Neural progenitor cell (in vitro differentiated cells): ENCODE measurements at places on chromosomes 6 and 20. TPM values are rescaled to one million over a fixed set of nuclear protein-coding genes. Genes with fewer than 3 reads are reported as not detected.

The RUNX2 gene
- total RNA-seq: 0.09 and 0.19 TPM in 2 replicates

The OPRL1 gene
- 1.3 and 3.3 TPM in 2 replicates for total RNA-seq

The KCNS1 gene
- total RNA-seq: 0.03 TPM in 1 of 2 replicates, not detected in the other

The HLA-DRA gene
- total RNA-seq: 1.8 and 2.3 TPM in 2 replicates

The CLPSL2 gene
- 1.4 TPM in 1 of 2 replicates, not detected in the other for total RNA-seq

- no peaks in the 10 kb centered on the region for H3K36me3 ChIP-seq
- DNase-seq: no peak
- H3K4me3 ChIP-seq: no peak overlapping the region
- H3K4me1 ChIP-seq: no peaks in the 10 kb centered on the region
Observed at GRCh38 chr6:79302341-79302740, 67.9 kb upstream of the HMGN3 start.

GRCh38 chr6:43708860-43709653 is 21.5 kb upstream of the MRPS18A start:
- peaks cover 26% of the 10 kb centered on the region for H3K4me1 ChIP-seq
- no peaks in the 10 kb centered on the region for H3K27me3 ChIP-seq
- no peak for DNase-seq
- no peaks in the 10 kb centered on the region for H3K36me3 ChIP-seq
- H3K4me3 ChIP-seq: no peak overlapping the region
- H3K27ac ChIP-seq: no peak overlapping the region

GRCh38 chr20:34562641-34563040 is 4.1 kb downstream of the MAP1LC3A start:
- H3K4me3 ChIP-seq: no peak overlapping the region
- DNase-seq: peak; percentile 59
- no peaks in the 10 kb centered on the region for H3K4me1 ChIP-seq
- peaks cover 24% of the 10 kb centered on the region for H3K27me3 ChIP-seq

DNA sequence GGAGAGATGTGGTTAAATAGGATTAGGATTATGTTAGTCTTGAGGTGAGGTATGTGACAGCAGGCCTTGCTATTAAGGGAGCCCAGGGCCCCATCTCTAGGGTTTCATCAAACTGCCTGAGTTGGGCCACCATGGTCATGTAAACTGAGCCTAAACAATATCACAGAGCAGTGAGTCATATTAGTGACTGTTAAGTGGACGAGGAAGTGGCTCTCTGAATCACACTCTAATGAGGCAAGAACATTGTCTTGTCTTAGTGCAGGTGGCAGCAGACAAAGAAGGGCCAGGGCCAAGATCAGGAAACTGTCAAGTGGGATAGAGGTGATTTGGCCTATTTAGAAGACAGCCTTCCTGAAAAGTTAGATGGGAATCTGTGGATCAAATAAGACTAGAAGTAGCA is 23.1 kb downstream of the ENPP3 start:
- H3K27me3 ChIP-seq: no peaks in the 10 kb centered on the region
- H3K4me1 ChIP-seq: no peaks in the 10 kb centered on the region
- H3K4me3 ChIP-seq: no peak overlapping the region
- no peak for DNase-seq

DNA sequence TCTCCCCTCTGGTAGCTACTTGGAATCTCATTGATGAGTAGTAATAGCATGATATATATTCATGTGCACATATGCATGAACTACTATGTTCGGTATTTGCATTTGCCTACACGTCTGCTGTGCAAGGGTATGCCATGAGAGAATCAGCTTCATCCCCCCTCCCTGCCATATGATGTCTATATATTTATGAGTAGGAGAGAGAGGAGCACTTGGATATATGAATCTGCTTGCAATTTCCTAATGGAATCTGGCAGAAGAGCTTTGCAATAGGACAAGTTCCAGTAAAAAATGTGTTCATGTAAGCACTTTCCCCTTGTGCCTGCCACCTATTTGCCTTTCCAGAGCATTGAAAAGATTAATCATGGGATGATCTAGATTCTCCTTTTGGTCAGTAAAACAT is 76.2 kb upstream of the BACH2 start:
- H3K36me3 ChIP-seq: no peaks in the 10 kb centered on the region
- no peaks in the 10 kb centered on the region for H3K27me3 ChIP-seq
- no peak for DNase-seq
- H3K4me3 ChIP-seq: no peak overlapping the region
- peaks cover 11% of the 10 kb centered on the region for H3K4me1 ChIP-seq

DNA sequence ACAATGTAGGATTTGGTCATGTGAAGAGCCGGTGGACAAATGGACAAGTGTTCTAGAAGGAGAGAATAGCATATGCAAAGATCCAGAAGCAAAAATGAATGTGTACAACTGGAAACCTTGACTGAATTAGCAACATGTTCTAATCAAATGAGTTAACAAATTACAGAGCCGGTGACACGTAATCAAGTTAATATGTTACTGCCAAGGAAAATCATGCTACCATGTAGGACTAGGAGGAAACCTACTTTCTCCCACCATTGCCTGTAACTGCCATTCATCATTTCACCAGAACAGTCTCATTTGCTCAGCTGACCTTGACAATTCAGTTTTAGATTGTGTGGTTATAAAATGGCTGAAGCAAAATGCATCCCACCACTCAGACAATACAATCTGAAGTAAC is 179.4 kb downstream of the KIF16B start:
- H3K36me3 ChIP-seq: no peaks in the 10 kb centered on the region
- H3K27ac ChIP-seq: no peak overlapping the region
- H3K4me1 ChIP-seq: no peaks in the 10 kb centered on the region

DNA sequence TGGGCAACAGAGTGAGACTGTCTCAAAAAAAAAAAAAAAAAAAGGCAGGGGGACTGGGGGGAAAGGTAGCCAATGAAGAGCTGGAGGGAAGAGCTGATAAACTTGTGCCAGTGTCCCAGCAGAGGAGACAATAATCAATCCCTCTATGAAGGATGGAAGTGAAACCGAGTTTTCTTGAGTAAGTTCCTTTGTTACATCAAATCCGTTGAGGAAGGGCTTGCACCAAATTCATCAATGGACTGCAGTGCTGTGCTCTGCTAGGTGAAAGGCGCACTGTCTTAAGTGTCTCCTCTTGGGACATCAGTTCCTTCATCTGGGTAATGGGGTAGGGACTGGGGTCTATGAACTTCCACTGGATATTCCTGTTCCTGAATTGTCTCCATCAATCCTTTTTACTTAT is 3.0 kb upstream of the CRIP3 start:
- H3K27me3 ChIP-seq: no peaks in the 10 kb centered on the region
- no peaks in the 10 kb centered on the region for H3K36me3 ChIP-seq
- peaks cover 9% of the 10 kb centered on the region for H3K4me1 ChIP-seq

DNA sequence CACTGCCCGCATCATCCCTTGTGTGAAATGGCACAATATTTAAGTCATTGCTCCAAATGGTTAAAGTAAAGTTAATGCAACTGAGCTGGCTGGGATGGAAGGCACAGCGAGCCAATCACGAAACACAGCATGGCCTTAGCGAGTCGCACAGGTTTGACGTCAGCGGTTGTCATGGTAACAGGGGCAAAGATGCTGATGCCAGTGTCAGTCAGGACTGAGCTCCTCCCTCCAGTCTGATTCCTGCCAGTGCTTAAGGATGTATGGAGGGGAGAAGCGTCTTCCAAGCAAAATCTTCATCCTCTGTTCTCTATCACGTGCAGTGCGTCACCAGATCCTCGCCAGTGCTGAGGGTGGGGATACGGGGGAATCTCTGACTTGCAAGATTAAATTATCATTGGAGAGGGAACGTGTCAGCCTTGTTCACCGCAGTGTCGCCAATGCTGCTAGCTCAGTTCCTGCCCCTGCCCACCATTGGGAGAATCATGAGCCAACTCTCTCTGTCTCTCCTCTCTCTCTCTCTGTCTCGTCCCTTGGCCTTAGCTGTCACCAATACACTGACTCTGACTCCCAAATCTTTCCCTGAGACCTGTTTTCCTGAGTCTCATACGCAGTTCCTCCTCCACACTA is 24.5 kb downstream of the TSPYL4 start:
- H3K27ac ChIP-seq: no peak overlapping the region
- no peaks in the 10 kb centered on the region for H3K4me1 ChIP-seq
- peak; percentile 92 for DNase-seq
- H3K36me3 ChIP-seq: no peaks in the 10 kb centered on the region
- peak overlapping the region; percentile 30 for H3K4me3 ChIP-seq
- no peaks in the 10 kb centered on the region for H3K27me3 ChIP-seq

DNA sequence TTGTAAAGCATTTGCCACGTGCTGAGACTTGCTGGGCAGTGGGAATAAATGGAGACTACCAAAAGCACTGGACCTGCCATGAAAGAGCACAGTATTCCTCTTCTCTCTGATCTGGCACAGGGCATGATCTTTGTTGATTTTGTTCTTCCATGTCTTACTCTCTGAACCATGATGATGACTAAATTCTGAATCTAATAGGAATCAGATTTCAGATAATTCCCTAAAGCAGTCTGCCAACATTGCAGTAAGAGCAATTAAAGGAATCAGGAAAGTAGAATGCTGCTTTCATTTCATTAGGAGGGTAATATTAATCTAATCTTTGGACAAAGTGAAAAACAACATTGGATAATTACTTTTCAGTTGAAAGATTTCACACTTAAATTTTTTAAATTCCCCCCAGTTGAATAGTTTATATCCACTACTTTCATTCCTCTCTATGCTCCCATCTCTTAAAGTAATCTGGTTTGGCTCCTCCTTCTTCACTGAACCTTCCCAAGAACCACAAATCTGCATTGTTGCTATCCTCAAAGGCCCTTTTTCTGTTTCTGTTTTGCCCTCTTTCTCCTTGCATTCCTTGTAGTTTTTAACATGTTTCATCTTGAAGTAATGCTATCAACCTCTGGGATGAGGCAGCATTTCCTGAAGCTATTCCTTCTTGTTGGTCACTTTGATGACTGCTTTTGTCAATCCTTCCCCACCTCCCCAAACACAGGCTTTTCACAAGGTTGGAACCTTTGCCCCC is 243.2 kb upstream of the TENT5A start:
- peaks cover 13% of the 10 kb centered on the region for H3K4me1 ChIP-seq
- DNase-seq: no peak
- H3K36me3 ChIP-seq: no peaks in the 10 kb centered on the region
- no peak overlapping the region for H3K4me3 ChIP-seq
- H3K27ac ChIP-seq: peak overlapping the region; percentile 34

DNA sequence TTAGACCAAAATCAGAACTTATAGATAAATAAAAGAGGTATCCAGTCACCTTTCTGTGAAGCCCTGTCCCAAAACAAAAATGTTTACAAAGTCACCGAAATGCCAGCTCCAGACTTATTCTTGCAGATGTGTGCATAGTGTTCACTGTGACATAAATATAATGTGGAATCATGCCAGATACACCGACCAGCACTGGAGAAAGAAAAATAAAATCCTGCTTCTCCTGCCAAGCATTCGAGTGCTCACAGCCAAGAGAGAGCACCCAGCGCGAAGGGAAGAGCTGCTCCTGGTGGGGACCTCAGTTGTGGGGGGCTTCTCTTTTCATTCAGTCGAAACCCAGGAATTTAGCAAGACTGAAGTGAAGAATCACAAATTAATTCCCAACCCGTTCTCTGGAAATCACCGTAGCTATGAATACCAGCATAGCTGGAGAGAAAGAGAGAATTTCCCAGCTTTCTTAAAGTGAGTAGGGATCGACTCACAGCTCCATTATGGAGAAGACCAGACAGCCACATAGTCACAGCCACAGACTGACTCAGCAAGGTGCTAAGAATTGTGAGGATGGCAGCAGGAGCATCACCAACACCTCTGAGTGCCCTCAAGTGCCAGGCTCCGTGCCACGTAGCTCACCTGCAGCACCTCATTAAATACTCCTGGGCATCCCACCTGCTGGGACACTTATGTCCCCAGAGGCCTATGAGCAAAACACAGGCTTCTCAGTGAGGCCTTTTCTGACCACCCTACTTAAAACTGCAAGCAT is 33.2 kb downstream of the BFSP1 start:
- no peaks in the 10 kb centered on the region for H3K36me3 ChIP-seq
- no peaks in the 10 kb centered on the region for H3K27me3 ChIP-seq
- no peaks in the 10 kb centered on the region for H3K4me1 ChIP-seq
- H3K4me3 ChIP-seq: no peak overlapping the region

- no peak overlapping the region for H3K27ac ChIP-seq
- no peaks in the 10 kb centered on the region for H3K27me3 ChIP-seq
- H3K4me1 ChIP-seq: peaks cover 2% of the 10 kb centered on the region
- H3K4me3 ChIP-seq: no peak overlapping the region
- H3K36me3 ChIP-seq: no peaks in the 10 kb centered on the region
- DNase-seq: no peak
Observed at GRCh38 chr6:160398674-160399271, 50.6 kb downstream of the SLC22A3 start.

DNA sequence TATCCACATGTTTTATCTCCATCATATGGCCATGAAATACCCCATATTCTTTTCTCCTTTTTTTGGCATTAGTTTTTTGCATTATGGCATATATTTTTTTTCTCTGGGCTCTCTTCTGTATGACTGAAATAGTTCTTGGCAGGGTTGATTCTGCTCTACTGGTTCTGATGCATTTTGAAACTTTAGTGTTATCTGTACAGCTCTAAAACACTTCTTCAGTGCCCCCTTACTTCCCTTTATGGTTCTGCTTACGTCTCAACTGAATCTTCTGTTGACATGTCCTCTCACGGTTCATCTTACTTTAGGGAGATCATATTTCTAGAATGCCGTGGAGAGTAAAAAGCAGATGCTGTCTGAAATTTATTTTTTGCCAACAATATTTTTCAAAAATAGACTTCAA is 23.2 kb upstream of the TXNDC5 start:
- no peak overlapping the region for H3K27ac ChIP-seq
- H3K36me3 ChIP-seq: no peaks in the 10 kb centered on the region
- no peak overlapping the region for H3K4me3 ChIP-seq
- no peaks in the 10 kb centered on the region for H3K4me1 ChIP-seq
- no peak for DNase-seq
